ENCODE measurements at places on chromosomes 13 and 19. TPM values are rescaled to one million over a fixed set of nuclear protein-coding genes. Genes with fewer than 3 reads are reported as not detected.

DNA sequence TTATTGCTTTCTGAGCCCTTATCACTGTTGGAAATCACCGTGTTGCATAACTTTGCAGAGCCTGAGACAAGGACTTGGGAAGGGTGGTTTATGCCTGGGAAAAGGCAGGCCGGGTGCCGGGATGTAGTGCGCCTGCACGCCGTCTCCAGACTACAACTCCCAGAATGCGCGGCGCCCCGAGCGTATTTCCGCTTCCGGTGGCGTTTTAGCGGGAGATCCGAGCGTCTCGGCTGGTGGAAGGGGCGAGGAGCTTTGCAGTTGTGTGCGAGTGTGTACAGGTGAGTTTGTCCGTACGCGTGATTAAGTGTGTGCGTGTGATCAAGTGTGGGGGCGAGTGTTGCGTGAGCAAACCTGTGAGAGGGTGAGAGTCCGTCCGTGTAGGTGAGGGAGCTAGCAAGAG is 75.4 kb downstream of the PEG3 start:
- DNase-seq = no peak

Gene FPR1
- 10.9 TPM for total RNA-seq

DNA sequence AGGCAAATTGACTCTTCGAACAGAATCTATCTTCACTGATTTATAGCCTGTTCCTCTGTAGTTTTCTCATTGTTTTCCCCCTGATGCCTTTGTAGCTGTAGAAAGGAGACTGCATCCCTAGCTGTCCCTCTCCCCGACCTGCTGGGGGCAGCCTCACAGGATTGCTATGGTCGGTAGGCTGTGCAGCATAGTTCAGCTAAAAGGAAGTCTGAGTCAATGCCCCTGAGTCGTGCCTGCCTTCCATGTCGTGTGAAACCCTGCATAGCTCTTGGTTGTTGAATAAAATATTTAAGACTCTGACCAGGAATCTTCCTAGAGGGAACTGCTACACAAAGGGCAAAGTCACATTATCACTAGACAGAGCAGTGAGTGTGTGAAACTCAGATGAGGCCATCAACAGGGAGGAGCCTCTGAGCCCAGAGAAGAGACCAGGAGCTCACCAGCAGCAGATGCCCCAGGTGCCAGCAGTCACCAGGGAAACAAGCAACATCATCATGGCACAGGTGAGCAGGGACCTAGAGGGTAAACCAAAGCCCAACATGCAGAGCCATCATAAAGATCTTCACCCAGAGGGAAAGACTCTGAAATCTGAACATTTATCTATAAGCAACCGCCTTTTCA is 108.4 kb upstream of the NBEA start:
- peak; percentile 10 for DNase-seq

DNA sequence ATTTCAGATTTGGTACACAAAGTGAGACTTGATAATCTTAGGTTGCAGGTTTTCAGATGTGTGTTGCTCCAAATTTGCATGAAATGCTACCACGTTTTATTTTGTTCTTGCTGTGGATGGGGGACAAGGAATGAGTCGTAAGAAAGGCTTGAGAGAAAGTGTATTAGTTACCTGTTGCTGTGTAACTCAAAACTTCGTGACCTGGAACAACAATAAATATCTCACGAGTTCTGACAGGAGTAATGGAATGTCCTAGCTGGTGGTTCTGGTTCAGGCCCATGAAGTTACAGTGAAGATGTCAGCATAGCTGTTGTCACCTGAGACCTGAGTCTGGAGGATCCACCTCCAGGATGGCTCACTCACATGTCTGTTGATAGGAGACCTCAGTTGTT is 1.2 kb downstream of the ZNF8 start:
- no peak for DNase-seq

Gene IL4I1
- 0.34 TPM for total RNA-seq

DNA sequence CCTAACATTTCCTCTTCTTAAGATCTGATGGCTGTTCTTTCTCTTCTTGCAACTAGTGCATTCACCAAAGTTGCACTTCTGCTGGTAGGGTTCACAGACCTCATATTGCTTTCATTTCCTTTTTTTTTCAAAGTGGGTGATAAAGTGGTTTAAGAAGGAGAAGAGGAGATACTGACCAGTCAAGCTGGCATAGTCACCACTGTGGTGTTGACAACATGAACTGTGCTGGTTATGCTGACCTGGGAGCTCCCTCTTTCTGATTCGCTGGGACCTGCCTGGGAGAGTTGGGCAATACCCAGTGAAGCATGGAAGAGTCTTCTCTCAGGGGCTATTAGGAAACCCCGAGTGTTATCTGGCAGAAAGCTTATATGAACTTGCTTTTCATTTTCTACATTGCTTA is 222.9 kb downstream of the SLITRK5 start:
- no peak for DNase-seq

Gene SIN3B
- total RNA-seq = 21.0 TPM

DNA sequence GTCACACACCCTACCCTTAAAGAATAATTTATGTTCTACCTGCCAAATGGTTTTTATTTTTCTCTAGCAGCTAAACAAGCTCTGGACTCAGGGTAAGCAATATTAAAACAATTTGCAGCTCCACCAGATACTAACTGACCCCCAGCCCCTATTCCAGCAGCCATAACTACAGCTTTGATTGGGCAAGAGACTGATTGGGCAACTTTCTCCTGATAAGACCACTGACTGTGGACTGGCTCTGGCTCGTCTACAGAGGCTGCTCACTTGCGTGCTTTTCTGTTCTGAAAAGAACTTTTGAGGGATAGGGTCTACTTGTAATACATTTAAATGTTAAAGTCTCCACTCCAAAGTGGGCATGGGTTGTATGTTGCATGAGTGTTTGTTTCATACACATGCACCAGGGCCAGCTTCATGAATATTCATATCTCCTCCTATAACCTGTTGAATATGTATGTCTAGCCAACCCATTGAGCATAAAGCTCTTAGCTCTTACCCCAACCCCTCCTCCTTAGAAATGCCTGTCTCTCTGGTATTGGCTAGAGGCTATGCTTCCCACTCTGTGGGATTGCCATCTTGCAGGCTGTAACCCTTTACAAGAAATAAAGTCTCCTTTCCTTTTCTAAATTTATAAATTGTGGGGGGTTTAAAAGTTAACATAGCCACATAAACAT is 19.9 kb downstream of the OR7A5 start:
- DNase-seq = no peak

Gene CDX2
- not detected for total RNA-seq

- DNase-seq = no peak
Observed at GRCh38 chr19:1064661-1065605, 2.0 kb upstream of the ARHGAP45 start.

- peak; percentile 88 for DNase-seq
Observed at GRCh38 chr19:46351241-46352041, 4.6 kb downstream of the PPP5C start.

Gene MEF2B
- total RNA-seq = 0.17 TPM

Gene IGSF23
- not detected for total RNA-seq

Gene CDKN2D
- total RNA-seq = 19.1 TPM

- DNase-seq = peak; percentile 60
Observed at GRCh38 chr13:87120476-87120875, 550.7 kb upstream of the SLITRK5 start.

- peak; percentile 75 for DNase-seq
Observed at GRCh38 chr13:76012091-76012721, 376.1 kb downstream of the LMO7 start.

Gene NCAN
- under 0.01 TPM for total RNA-seq
